ENCODE measurements at places on chromosomes 13 and 19.
A peak's percentile ranks its signal among the peaks of the same experiment; 100 is the strongest.

DNA sequence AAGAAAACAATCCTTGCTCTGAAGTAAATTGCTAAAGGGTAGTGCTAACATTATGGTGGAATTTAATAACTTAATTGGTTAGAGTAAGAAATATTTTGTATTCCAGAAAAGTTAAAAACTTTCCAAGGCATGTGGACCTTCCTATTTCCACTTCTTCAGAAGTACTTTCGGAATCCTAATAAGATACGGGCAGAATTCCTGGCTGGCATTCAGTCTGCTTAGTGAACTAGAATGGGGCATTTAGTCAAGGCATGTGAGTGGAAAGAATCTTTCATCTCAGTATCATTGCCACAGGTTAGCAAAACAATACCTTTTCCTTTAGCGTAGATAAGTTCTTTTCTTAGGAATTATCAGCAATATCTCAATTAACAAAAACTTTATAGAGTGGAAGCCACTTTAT, 85.1 kb downstream of the TNFRSF19 start:
- no peak for DNase-seq

GRCh38 chr13:107422421-107422820, 792.9 kb downstream of the LIG4 start:
- DNase-seq = no peak

DNA sequence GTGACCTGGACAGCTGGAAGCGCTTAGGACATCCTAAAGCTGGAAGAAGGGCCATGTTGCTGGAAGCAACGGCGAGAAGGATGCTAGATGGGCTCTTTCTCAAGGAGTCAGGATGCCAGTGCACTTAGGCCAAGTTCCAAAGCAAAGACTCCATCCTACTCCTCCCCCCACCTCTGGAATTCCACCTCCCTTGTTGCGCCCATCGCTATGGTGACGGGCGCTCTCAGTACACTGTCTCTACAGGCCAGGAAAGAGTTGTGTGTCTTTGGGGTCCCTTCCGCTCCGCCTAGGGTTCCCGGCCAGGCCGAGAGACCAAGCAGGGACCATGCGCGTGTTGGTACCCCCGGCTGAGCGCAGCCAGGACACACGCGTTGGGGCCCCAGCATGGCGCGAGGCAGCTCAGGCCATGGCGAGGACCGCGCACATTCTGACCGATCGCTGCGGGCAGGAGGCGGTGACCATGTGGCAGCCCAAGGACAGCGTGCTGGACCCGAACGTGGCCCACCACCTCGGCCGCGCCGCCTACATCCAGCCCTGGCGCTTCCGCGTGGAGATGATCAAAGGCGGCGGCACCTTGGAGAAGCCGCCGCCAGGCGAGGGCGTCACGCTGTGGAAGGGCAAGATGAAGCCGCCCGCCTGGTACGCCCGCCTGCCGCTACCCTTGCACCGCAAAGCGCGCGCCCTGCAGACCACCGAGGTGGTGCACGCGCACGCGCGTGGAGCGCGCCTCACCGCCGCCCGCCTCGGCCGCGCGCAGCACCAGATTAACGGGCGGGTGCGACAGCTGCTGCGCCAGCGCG, 31.0 kb upstream of the SLC1A6 start:
- no peak for DNase-seq

DNA sequence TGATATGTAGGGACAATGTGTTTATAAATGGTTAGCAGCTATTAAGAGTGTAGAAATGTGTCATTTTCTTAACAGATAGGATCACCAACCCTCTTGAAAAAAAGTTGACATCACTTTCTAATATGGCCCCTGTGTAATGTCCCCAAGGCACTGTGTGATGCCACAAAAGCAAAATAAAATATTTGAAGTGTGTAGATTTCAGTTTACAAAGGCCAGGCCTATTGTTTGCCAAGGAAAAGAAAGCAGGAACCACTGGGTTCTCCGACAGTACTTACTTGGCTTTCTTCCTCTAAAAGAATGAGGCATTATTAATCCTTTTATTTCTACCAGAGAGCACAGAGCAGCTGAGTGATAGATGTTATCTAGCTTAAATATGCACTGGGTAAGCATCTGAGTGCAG, 10.5 kb upstream of the GJA3 start:
- DNase-seq = no peak

DNA sequence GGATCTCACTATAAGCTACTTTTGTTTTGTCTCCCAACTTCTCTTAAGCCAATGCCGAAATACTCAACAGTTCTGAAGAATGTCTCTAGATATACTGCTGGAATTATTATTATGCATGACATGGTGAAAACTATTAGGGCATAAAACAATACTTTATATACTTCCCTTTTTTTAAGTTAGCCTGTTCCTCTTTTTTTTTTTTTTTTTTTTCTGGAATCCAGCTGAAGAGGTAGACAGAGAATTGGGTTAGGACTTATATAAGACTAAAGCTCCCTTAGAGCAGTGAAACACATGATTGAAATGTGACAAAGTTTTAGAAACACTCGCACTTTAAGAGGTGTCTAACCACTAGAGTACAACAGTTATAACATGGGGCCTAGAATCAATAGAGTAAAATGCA, 850.9 kb upstream of the PCDH9 start:
- DNase-seq = no peak

DNA sequence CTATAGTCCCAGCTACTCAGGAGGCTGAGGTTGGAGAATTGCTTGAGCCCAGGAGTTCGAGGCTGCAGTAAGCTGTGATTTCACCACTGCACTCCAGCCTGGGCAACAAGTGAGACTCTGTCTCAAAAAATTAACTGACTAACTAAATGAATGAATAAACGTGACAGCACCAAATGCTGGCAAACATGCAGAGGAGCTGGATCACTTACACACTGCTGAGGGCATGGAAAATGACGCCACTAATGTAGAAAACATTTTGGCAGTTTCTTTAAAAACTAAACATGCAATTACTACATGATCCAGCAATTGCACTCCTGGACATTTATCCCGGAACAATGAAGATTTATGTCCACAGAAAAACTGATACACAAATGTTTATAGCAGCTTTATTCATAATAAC, 31.3 kb upstream of the GTF3A start:
- no peak for DNase-seq

- DNase-seq = no peak
Observed at GRCh38 chr13:107157271-107157670, 589.3 kb upstream of the ARGLU1 start.

DNA sequence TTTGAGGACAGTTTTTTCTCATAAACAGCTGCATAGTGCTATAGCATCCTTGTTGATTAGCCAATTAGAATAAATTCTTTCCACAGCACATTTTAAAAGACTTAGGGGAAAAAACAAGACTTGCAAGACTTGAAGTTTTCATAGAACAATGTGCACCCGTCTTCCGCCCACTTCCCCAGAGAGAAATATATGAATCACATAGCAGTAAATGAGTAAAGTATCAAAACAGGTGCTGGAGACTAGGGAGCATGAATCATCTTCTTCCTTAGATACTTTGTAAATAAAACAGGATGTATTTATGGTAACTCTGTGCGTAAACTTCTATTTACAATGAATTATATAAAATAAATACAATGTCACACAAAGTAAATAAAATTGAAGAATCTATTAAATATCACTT, 75.1 kb downstream of the COL4A2 start:
- DNase-seq = no peak

- no peak for DNase-seq
Observed at GRCh38 chr19:41426116-41426841, 895 bp downstream of the B3GNT8 start.

DNA sequence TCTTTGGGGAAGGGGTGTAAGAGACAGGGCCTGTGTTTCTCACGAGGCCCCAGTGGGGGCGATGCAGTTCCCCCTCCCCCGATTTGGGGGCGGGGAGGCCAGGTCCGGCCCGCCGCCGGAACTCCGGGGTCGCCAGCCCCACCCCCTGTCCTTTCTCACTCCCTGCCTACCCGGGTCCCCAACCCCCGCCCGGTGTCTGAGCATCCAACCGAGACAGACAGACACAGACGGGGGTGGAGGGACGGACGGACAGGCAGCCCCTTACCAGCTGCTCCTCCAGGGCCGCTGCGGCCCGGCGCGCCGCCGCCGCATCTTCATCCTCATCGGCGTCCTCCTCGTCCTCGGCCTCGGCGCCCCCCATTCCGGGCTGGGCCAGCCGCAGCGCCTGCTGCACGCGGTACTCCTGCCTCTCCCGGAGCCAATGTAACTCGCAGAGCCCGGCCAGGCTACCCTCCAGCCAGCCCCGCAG, 397 bp downstream of the DACT3 start:
- peak; percentile 50 for DNase-seq

- no peak for DNase-seq
Observed at GRCh38 chr13:27440408-27440807, 10.0 kb downstream of the MTIF3 start.

- no peak for DNase-seq
Observed at GRCh38 chr13:97726664-97727280, 226.7 kb upstream of the IPO5 start.

DNA sequence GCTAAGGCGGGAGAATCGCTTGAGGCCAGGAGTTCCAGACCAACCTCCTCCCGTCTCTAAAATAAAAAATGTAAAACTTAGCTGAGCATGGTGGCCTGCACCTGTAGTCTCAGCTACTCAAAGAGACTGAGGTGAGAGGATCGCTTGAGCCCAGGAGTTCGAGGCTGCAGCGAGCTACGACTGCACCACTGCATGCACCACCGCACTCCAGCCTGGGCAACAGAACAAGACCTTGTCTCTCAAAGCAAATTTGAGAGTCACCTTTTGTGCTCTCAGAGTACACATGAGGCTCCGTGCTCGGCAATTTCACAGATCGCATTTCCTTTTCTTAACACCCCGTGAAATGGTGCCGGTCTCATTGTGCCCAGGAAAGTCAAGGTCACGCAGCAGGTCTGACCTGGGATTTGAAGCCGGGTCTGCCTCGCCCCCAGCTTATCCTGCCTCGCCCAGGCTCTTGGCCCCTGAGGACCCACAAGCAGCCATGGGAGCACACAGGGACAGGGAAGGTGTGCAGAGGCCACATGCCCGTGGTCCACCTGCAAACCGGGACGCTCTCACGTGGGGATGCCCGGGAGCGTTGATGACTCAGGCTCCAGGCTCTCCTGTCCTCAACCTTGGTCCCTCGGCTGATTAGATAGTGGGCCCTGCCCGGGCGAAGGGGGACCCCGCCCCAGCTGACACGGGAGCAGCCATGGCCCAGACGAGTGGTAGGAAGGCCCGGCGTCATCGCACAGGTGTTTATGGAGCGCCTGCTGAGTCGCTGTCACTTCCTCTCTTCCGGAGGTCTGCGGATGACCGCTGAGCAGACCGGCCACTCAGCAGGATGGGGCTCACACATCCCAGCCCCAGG, 1.1 kb upstream of the SMIM24 start:
- DNase-seq = no peak

GRCh38 chr13:110155072-110155471, 151.9 kb downstream of the COL4A1 start:
- no peak for DNase-seq

GRCh38 chr19:32702010-32702409, 10.4 kb downstream of the NUDT19 start:
- no peak for DNase-seq

GRCh38 chr13:74134777-74135325, 647 bp upstream of the KLF12 start:
- DNase-seq = no peak

GRCh38 chr19:2631213-2631821, 71.2 kb downstream of the GNG7 start:
- DNase-seq = no peak

DNA sequence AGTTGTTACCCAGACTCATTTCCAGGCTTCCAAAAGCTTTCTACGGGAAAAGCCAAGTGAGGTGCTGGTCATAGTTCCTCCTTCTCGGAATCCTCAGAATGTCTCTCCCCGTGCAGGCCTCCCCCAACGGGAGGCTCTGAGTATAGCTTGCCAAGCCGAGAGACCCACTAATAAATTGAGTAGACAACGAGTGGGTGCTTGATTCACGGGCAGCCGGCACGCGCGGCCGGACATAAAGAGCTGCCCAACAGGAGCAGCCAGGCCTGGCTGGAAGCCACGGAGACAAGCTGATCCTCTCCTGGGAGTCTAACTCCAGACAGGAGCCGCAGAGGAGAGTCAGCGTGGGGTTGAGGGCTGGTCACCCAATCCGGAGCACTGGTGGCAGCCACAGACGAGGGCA, 43.4 kb upstream of the MEDAG start:
- DNase-seq = no peak

DNA sequence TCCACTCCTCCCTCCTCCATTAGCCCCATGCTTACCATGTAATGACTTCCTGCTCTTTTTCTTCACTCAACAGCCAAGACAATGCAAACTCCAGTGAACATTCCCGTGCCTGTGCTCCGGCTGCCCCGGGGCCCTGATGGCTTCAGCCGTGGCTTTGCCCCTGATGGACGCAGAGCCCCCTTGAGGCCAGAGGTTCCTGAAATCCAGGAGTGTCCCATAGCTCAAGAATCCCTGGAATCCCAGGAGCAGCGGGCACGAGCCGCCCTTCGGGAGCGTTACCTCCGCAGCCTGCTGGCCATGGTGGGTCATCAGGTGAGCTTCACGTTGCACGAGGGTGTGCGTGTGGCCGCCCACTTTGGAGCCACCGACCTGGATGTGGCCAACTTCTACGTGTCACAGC, 2.9 kb upstream of the PPP1R37 start:
- no peak for DNase-seq

DNA sequence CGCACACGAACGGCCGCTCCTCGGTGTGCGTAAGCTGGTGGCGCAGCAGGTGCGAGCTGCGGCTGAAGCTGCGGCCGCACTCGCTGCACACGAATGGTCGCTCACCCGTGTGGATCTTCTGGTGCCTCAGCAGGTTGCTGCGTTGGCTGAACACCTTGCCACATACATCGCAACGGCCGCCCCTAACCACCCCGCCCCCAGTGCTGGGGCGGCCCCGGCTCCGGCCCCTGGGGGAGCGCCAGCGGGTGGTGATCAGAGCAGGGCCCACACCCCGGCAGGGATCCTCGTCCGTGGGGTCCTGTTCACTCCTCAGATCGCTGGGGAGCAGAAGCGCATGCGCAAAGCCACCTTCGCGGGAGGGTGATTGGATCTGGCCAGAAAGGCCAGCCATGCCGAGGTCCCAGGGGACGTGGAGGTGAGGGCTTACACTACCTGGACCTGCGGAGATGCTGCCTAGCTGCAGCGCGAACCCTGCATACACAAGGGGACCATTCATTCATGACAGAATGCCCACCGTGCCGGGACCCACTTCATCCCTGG, 4.7 kb upstream of the UBE2M start:
- DNase-seq = no peak

DNA sequence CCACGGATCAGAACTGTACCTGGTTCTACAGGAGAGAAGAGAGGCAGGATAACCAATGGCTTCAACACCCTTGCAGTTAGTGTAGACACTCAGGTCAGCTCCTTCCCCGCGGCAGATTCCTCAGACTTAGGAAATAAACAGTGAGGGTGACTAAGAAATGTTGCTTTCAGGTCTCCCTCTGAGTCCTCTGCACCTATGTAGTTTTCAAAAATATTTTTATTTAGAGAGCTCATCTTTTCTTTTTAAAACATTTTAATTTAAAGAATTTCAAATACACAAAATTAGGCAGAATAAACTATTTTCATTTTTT, 195.2 kb downstream of the KLF12 start:
- no peak for DNase-seq

Data from anterior cingulate cortex (tissue), 58 donors.